ENCODE measurements at places on chromosomes 2 and 18. TPM values are rescaled to one million over a fixed set of nuclear protein-coding genes. Genes with fewer than 3 reads are reported as not detected.

The ALPI gene
- 0.20 TPM for total RNA-seq

The AQP12B gene
- total RNA-seq = not detected

The CYRIA gene
- total RNA-seq = 18.0 TPM

The TUBA3E gene
- not detected for total RNA-seq

The SYT4 gene
- 36.4 TPM for total RNA-seq

The TLX2 gene
- not detected for total RNA-seq

The AMER3 gene
- total RNA-seq = 4.5 TPM

The REG1B gene
- not detected for total RNA-seq

The RFX8 gene
- total RNA-seq = 1.1 TPM

The LYPD1 gene
- 54.2 TPM for total RNA-seq

The HNMT gene
- 158 TPM for total RNA-seq

DNA sequence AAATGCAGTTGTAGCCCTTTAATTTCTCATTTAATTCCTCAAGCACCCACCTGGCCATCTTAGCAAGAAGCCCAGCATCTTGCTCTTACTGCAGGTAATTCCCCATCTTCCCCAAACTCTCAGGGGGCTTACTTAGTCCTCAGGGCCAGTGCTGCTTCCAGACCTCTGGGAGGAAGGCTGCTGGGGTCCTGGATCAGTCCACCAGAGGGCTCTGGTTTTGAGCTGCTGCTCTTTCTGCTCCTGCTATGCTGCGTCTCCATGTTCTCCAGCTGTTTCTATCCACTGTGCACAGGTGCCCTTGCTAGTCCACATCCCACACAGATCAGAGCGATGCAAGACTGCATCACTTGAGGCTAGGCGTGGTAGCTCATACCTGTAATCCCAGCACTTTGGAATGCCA lies 34.5 kb upstream of the TMEM87B start:
- no peak overlapping the region for H3K4me3 ChIP-seq
- no peak overlapping the region for H3K27ac ChIP-seq
- peaks cover 4% of the 10 kb centered on the region for H3K4me1 ChIP-seq
- peaks cover 16% of the 10 kb centered on the region for H3K36me3 ChIP-seq
- no peak for DNase-seq

GRCh38 chr2:239793086-239793485 lies 232.1 kb downstream of the NDUFA10 start:
- H3K4me1 ChIP-seq = peaks cover 14% of the 10 kb centered on the region
- no peak overlapping the region for H3K27ac ChIP-seq
- H3K36me3 ChIP-seq = no peaks in the 10 kb centered on the region
- no peaks in the 10 kb centered on the region for H3K27me3 ChIP-seq
- no peak for DNase-seq
- H3K4me3 ChIP-seq = no peak overlapping the region

- H3K4me3 ChIP-seq = no peak overlapping the region
- H3K27ac ChIP-seq = no peak overlapping the region
- no peaks in the 10 kb centered on the region for H3K36me3 ChIP-seq
Measured at GRCh38 chr2:52775674-52776073, 991.9 kb upstream of the CHAC2 start.

DNA sequence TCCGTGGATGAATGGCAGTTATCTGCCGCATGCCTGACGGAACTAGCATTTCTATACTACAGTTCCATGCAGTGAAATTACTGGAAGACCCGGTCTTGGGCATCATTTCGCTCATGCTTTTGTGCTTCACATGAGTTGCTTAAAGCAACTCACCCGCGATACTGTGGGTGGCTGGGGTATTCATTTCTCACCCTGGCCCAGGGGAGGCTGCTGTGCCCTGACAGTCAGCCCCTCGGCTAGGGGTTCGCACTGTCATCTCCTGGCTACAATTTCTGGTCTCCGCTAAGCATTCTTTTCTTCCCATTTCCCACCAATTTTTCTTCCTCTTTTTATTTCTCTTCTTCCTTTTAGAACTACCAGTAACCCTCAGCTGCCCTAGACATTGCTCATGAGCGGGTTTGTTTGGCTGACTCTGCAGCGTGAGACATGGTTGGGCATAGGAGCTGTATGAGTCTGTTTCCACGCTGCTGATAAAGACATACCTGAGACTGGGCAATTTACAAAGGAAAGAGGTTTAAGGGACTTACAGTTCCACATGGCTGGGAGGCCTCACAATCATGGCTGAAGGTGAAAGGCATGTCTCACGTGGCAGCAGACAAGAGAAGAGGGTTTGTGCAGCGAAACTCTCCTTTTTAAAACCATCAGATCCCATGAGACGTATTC lies 16.5 kb upstream of the CNDP2 start:
- DNase-seq = no peak
- no peak overlapping the region for H3K4me3 ChIP-seq
- H3K36me3 ChIP-seq = no peaks in the 10 kb centered on the region
- no peaks in the 10 kb centered on the region for H3K4me1 ChIP-seq

DNA sequence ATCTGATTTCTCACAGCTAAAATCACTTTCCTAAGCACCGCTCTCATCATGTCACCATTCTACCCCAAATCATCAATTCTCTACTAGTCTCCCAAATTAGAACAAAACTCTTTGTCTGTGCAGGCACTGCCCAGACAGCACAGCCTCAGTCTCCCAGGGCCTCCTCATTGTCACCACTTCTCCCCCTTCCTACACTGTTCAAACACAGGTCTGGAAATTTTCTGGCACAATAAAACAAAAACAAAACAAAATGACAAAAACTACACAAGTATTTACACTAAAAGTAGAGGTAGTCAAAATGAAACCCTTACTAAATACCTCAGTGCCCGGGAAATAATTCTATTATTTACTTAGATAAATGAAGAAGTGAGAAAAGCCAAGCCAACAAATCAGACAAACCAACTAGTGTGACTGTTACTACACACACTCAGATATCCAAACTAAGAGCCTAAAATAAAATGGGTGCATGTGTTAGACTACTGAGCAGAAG lies 156.2 kb upstream of the DNMT3A start:
- H3K36me3 ChIP-seq = no peaks in the 10 kb centered on the region
- no peaks in the 10 kb centered on the region for H3K27me3 ChIP-seq
- no peak overlapping the region for H3K4me3 ChIP-seq
- no peaks in the 10 kb centered on the region for H3K4me1 ChIP-seq
- H3K27ac ChIP-seq = no peak overlapping the region

- DNase-seq = no peak
- H3K27me3 ChIP-seq = no peaks in the 10 kb centered on the region
- no peak overlapping the region for H3K27ac ChIP-seq
- no peaks in the 10 kb centered on the region for H3K36me3 ChIP-seq
- peaks cover 22% of the 10 kb centered on the region for H3K4me1 ChIP-seq
- H3K4me3 ChIP-seq = no peak overlapping the region
Measured at GRCh38 chr2:127146820-127147502, 40.0 kb upstream of the BIN1 start.

DNA sequence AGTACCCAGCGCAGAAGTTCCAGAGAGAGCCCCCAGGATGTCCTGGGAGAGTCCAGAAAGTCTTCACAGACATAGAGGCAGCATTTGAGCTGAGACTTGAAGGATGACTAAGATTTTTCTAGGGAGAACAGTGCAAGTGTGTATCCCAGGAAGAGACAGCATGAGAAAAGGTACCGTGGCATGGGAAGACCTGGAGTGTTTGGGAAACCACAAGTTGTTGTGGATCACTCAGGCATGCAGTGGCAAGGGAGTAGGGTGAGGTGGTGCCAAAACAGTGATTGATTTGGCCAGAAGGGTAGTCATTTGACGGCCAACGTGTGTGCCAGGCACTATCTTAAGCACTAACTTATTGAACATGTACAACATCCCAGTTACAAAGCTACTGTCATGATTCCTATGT lies 24.5 kb upstream of the KCNK3 start:
- H3K4me3 ChIP-seq = no peak overlapping the region
- no peaks in the 10 kb centered on the region for H3K4me1 ChIP-seq
- no peak overlapping the region for H3K27ac ChIP-seq
- no peaks in the 10 kb centered on the region for H3K36me3 ChIP-seq
- no peak for DNase-seq

DNA sequence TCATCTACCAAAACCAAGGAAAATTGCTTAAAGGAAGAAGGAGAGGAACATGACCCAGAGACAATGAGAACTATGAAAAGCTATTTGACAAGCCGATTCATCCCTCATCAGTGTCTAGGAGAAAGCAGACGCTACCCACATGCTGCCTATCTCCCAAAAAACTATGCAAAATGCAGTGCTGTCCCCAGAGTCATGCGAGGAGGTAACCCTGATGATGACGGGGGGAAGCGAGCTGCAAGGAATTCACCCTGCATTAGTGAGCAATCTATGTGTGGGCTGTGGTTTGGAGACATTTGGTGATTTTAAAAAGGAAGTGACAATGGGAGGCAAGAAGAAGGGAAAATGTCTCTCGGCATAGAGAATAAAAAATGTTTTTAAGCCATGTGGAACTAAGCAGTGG lies 472.7 kb downstream of the CMPK2 start:
- H3K4me1 ChIP-seq = no peaks in the 10 kb centered on the region
- H3K27me3 ChIP-seq = no peaks in the 10 kb centered on the region
- H3K4me3 ChIP-seq = no peak overlapping the region
- no peak for DNase-seq
- no peaks in the 10 kb centered on the region for H3K36me3 ChIP-seq

GRCh38 chr2:66495788-66496640 lies 61.1 kb downstream of the MEIS1 start:
- H3K36me3 ChIP-seq = peaks cover 3% of the 10 kb centered on the region
- H3K27me3 ChIP-seq = no peaks in the 10 kb centered on the region
- no peak overlapping the region for H3K27ac ChIP-seq
- H3K4me1 ChIP-seq = peaks cover 18% of the 10 kb centered on the region
- no peak for DNase-seq
- H3K4me3 ChIP-seq = no peak overlapping the region

GRCh38 chr2:158395166-158395565 lies 61.4 kb downstream of the CCDC148 start:
- H3K27ac ChIP-seq = no peak overlapping the region
- no peak overlapping the region for H3K4me3 ChIP-seq
- no peak for DNase-seq
- H3K36me3 ChIP-seq = no peaks in the 10 kb centered on the region
- H3K4me1 ChIP-seq = no peaks in the 10 kb centered on the region
- H3K27me3 ChIP-seq = no peaks in the 10 kb centered on the region

- no peaks in the 10 kb centered on the region for H3K4me1 ChIP-seq
- no peak overlapping the region for H3K4me3 ChIP-seq
- H3K27ac ChIP-seq = no peak overlapping the region
- no peaks in the 10 kb centered on the region for H3K27me3 ChIP-seq
Measured at GRCh38 chr18:70019136-70019535, 71.5 kb upstream of the CD226 start.

DNA sequence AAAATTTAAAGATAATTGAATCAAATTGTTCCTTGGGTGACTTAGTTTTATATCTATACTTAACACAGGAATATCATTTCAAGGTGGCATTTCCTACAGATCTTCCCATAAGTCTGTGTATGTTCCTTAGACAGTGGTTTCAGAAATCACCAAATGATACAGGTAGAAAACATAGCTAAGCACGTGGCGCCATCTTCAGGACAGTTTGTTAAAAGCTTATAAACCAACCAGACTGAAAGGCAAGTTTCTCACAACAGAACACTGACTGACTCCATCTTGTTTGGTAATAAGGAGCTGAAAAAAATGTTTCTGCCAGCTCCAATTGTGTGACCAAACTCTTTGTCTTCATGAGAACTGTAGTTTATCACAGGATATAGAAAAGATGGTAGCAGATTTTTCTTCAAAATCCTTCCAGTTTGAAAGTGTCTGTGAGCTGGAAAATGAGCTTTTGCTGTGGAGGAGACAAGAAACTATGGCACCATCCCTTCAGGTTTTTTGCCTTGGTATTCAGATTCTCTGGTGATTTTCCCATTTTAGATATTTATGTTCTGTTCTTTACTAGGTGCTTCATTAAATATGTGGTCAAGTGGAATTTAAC lies 34.8 kb upstream of the NEUROD1 start:
- no peaks in the 10 kb centered on the region for H3K36me3 ChIP-seq
- peak; percentile 74 for DNase-seq
- no peak overlapping the region for H3K27ac ChIP-seq
- no peak overlapping the region for H3K4me3 ChIP-seq
- no peaks in the 10 kb centered on the region for H3K27me3 ChIP-seq

GRCh38 chr18:9516437-9517064 lies 41.2 kb downstream of the RALBP1 start:
- H3K36me3 ChIP-seq = peaks cover 10% of the 10 kb centered on the region
- no peak overlapping the region for H3K4me3 ChIP-seq
- H3K27ac ChIP-seq = no peak overlapping the region

- no peak for DNase-seq
- H3K4me3 ChIP-seq = no peak overlapping the region
- H3K27ac ChIP-seq = no peak overlapping the region
- H3K36me3 ChIP-seq = no peaks in the 10 kb centered on the region
- H3K27me3 ChIP-seq = no peaks in the 10 kb centered on the region
Measured at GRCh38 chr2:203790134-203790852, 77.3 kb upstream of the CTLA4 start.

DNA sequence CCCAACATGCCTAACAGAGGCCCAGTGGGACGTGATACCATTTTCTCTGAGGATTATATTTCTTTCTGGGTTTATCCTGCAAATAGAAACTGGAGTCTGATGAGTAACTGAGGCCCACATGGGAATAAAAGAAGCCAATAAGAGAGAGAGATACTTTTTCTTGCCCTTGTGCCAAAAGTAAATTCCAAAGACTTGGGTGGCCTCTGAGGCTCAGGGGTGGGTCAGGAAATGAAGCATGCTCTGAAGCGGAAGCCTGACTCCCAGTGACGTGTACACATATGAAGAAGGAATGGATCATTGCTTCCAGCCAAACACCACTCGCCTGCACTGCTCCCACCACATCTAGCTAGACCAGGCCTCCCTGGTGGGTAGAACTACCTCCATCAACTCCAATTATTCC lies 273.6 kb upstream of the NCKAP5 start:
- no peaks in the 10 kb centered on the region for H3K36me3 ChIP-seq
- H3K4me1 ChIP-seq = peaks cover 9% of the 10 kb centered on the region
- no peak overlapping the region for H3K4me3 ChIP-seq
- H3K27ac ChIP-seq = no peak overlapping the region
- H3K27me3 ChIP-seq = no peaks in the 10 kb centered on the region

DNA sequence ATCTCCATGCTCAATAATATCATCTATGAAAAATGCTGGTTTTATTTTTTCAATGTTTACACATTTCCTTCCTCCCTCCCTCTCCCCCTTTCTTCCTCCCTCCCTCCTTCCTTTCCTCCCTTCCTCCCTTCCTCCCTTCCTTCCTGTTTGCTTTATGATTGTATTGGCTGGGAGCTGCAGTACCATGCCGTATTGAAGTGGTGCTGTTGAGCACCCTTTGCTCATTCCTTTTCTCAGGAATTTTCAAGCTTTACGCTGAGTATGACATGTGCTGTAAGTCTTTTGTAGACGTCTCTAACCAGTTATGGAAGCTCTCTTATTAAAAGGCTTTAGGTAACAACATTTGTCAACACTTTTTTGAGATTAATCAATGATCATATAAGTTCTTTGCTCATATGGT lies 100.4 kb downstream of the SNTG2 start:
- H3K36me3 ChIP-seq = no peaks in the 10 kb centered on the region
- no peaks in the 10 kb centered on the region for H3K27me3 ChIP-seq
- peak; percentile 32 for DNase-seq
